ENCODE measurements at places on chromosomes 12 and 14.

DNA sequence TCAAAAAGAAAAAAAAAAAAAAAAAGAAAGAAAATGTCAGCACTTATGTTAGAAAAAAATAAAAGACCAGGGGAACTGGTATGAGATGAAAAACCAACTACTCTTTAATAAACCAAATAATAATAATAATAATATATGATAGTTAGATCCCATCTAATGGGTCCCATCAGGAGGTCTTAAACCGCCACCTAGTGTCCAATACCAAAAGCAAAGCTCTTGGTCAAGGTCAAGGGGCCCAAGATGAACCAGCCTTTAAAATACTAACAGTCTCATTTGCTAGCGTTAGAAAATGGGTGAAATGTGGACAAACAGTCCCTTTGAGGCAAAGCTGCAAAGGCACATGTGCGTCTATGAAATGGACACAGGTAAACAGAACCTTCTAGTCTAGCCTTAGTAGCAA lies 12.3 kb downstream of the BRAP start:
- no peak for DNase-seq

DNA sequence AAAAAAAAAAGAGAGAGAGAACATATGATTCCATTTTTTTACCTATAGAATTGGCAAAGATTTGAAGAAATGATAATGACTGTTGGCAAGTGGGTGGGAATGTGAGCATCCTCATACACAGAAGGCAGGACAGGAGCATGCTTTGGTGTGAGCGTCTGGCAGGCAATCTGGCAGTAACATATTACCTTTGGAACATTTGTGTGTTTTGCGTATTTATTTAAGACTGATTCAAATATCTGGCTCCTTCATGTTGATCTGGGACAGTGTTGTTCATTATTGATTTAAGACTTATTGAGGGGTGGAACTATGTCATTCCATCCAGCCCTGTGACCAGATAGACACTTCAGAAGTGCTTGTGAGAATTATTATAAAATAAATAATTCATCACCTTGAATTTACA lies 53.1 kb downstream of the PPP1R36 start:
- DNase-seq: no peak

- DNase-seq: no peak
These were observed 76.9 kb downstream of the VRK1 start for GRCh38 chr14:96874127-96874526.

GRCh38 chr14:20493634-20494033 lies 11.7 kb upstream of the RNASE10 start:
- DNase-seq: no peak

DNA sequence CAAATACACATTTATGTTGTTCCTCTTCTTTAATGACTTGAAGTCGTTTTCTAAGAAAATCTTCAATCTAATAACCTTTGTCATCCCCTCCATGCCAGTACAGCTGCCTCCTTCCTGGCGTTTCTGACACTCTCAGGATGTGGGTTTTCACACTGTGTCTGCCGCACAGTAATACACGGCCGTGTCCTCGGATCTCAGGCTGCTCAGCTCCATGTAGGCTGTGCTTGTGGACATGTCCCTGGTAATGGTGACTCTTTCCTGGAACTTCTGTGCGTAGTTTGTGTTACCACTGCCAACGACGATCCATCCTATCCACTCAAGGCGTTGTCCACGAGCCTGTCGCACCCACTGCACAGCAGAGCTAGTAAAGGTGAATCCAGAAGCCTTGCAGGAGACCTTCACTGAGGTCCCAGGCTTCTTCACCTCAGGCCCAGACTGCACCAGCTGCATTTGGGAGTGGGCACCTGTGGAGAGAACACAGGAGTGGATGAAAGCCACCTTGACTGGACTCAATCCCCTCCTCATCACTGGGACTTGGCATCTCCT lies 1095.9 kb downstream of the TMEM121 start:
- DNase-seq: no peak

- DNase-seq: no peak
These were observed 57.2 kb upstream of the PELI2 start for GRCh38 chr14:56061051-56061450.

- no peak for DNase-seq
These were observed 99.2 kb downstream of the HEATR5A start for GRCh38 chr14:31320922-31321766.

GRCh38 chr14:74804219-74804825 lies 41.2 kb downstream of the YLPM1 start:
- no peak for DNase-seq

DNA sequence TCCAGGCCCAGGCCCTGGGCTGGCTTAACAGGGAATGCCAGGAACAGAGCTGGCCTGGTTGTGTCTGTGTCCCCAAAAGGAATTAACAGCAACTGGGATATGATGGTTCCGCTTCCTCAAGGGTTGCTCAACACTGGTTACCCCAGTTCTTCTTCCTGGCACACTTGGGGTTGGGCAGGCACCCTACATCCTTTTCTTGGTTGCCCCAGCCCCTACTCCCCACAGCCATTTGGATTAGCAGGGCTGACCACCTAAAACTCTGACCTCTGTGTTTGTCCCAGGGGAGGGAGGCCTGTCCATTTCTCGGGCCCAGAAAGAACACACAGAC lies 30.8 kb downstream of the NCKAP5L start:
- DNase-seq: no peak
